ENCODE measurements at places on chromosomes 7 and 10. TPM values are rescaled to one million over a fixed set of nuclear protein-coding genes. Genes with fewer than 3 reads are reported as not detected.

Gene WNT2
- not detected for total RNA-seq

DNA sequence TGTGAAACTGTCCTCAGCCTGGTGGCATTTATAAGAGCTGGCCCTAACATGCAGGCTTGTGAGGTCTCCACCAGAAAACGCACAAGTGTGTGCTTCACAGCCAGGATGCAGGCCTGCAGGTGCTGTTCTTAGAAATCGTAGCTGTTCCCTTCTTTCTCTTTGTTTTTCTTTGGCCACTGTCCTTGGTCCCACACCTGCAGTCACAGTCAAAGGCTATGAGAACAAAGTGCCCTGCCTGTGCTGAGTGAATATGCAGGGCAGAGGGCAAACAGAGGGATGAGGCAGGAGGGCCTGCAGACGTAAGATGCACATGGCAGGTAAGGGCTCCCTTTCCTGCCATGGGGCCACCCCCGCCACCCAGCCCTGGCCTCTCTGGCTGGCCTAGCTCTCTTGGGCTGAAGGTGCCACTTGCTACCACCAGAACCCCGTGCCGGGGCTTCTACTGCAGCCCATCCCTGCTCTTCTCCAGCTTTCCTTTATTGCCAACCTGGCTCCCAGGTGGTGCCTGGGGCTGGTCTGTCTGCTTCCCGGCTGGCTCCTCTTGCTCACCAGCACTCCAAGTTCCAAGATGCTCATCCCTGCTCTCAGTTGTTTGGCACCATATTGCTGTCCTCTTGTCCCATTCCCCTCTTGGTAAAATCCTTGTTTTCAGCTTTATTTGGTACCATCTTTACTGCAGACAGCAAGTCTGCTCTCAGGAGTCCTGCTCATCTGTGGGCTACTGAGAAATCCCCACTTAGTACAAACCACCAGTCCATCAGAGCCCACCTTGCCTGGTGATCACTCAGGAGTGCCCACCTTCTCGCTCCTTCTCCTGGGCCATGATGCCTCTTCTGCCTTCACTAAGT is 308.1 kb upstream of the ZMIZ1 start:
- DNase-seq: no peak

- no peak for DNase-seq
These were observed 46.2 kb upstream of the MRLN start for GRCh38 chr10:59799421-59799820.

- DNase-seq: no peak
These were observed 34.5 kb downstream of the PAPSS2 start for GRCh38 chr10:87694011-87694794.

Measured in H1 (cell line).